ENCODE measurements at places on chromosomes 11 and 22.
A peak's percentile ranks its signal among the peaks of the same experiment; 100 is the strongest.

GRCh38 chr11:3886985-3887384 is 31.5 kb downstream of the STIM1 start:
- no peak for DNase-seq

DNA sequence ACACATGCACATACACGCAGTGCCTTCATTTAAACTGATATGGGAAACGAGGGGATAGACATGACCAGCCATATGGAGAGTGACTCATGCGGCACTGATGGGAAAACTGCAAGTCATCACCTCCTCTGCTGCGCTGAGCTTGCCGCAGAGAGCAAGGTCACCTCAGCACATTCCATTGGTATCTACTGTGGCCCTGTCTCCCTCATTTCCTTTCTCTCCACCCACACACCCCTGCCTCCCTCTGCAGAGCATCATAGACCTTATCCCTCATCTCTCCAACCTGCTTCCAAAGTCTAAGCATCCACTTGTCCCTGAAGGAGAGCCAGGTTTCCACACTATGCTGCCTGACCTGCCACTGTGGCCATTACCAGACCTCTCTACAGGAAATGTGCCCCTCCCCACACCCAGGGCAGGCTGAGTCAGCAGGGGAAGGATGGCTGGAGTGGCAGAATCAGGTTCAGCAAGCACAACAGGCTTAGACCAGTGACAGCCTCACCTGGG is 116.9 kb upstream of the SNX19 start:
- no peak for DNase-seq

GRCh38 chr11:122068141-122068540 is 47.9 kb downstream of the BLID start:
- peak; percentile 22 for DNase-seq

- no peak for DNase-seq
Observed at GRCh38 chr11:35856259-35856658, 87.6 kb upstream of the LDLRAD3 start.

DNA sequence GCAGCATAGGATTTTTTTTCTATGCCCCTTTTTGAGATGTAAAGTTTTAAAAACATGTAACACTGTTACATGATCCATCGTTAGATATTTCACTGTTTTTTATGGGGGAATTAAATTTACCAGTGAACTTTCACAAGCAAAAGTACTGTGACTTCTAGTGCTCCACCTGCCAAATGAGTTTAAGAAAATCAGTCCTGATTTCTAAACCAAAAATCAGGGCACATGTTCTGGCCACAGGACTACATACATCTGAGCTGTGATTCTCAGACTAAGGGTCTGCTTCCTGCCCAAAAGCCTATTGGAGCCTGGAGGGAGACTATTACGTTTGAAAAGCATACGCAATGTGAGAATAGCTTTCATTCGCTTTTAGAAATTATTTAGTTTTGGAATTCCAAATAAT is 22.5 kb downstream of the TMPRSS13 start:
- DNase-seq = no peak

GRCh38 chr11:18986744-18987143 is 47.5 kb upstream of the MRGPRX1 start:
- DNase-seq = no peak

GRCh38 chr11:72480347-72480746 is 46.0 kb upstream of the CLPB start:
- DNase-seq = no peak

DNA sequence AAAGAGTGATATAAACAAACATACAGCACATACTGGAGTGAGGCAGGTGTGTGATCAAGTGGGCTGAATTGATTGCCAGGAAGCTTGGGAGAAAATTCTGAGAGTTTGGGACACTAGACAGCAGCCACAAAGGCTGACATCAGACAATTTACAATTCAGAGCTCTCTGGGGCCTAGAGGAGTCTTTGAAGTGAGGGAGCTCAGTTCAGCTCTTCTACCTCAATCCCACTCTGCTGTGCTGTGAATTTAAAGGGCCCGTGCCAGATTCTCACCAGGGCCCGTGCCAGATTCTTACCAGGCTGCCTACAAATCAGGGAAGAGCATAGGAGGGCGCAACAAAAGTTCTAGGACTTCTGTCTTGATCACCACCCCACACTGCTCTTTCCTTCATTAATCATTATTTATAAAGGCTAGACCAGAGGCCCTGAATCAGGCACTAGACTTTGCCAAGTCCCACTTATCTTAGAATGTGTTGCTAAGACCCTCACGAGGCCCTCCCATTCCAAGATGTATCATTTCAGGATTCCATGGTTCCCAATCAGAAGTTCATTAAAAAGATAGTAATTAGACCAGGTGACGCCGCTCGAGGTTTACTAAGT is 112.4 kb downstream of the KIRREL3 start:
- no peak for DNase-seq

GRCh38 chr11:88013508-88014065 is 161.7 kb downstream of the RAB38 start:
- DNase-seq = no peak

DNA sequence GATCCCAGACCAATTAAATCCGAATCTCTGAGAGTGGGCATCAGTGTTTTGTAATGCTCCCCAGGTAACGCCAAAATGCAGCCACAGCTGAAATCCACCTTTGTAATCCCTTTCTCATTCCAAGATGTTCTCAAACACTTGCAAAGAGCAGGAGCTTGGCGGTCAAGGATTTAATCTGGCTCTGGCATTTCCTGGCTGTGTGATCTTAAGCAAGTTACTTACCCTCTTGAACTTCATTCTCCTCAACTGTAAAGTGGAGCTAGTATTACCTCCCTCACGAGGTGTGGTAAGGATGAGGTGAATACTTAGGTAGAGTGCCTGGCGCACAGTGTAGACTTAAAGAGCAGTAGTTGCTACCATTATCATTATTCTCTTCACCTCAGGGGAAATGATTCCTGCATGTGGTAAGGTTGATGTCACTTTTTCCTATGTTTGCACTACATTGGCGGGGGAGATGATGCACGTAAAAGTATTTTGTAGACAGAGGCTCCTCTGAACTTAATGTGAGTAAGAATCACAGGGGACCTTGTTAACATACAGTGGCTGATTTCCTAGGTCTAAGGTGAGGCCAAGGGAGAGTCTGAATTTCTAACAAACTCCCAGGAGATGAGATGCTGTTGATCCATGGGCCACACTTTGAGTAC is 210.4 kb upstream of the PITPNB start:
- no peak for DNase-seq

DNA sequence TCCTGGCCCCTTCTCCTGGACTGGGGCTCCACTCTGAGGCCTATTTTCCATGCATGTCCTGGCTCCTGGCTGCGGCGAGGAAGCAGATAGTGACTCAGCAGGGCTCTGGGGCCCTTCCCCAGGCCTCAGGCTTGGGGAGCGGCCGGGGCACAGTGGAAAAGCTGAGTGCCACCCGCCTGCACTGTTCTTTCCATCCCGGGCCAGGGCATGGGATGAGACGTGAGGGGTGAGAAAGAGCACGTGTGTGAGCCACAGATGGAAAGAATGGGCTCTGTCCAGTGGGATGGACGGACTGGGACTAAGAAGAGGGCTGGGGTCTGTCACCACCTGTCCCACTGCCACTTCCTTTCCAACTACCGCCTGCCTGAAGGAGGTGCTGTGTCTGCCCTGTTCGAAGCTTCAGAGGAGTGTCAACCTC is 12.8 kb downstream of the SLC37A2 start:
- no peak for DNase-seq

- no peak for DNase-seq
Observed at GRCh38 chr11:31236143-31236542, 133.4 kb downstream of the DCDC1 start.

- DNase-seq = peak; percentile 44
Observed at GRCh38 chr11:131904756-131905155, 534.3 kb downstream of the NTM start.

GRCh38 chr22:34017205-34017604 is 96.9 kb upstream of the LARGE1 start:
- peak; percentile 6 for DNase-seq

GRCh38 chr11:95559899-95560298 is 229.7 kb downstream of the FAM76B start:
- no peak for DNase-seq

GRCh38 chr22:19179497-19180048 is 1.0 kb upstream of the SLC25A1 start:
- peak; percentile 86 for DNase-seq

- no peak for DNase-seq
Observed at GRCh38 chr22:46504584-46504983, 32.8 kb downstream of the CELSR1 start.

GRCh38 chr11:62770778-62771143 is 435 bp upstream of the TAF6L start:
- DNase-seq = no peak

GRCh38 chr11:69193629-69194028 is 37.9 kb downstream of the SMIM38 start:
- no peak for DNase-seq

DNA sequence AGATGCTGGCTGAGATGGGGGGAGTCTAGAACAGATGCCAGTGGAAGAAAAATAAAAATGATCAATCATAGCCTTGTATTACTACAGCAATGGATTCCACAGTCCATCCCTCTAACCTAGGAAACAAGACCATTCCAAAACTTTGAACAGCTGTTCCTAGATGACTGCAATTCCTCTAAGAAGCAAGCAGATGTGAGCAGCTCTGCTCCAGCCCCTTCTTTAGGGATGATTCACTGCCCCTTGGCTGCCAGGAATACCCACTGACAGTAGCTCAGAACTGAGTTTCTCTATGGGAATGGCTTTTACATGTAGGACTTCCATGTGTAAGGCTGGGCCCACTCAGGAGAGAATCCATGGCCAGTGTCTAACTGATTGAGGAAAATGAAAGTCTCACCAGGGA is 943.9 kb downstream of the OPCML start:
- no peak for DNase-seq

- DNase-seq = no peak
Observed at GRCh38 chr22:18071968-18072310, 5.9 kb upstream of the PEX26 start.

GRCh38 chr11:127738771-127739286 is 738.3 kb upstream of the KIRREL3 start:
- peak; percentile 19 for DNase-seq

DNA sequence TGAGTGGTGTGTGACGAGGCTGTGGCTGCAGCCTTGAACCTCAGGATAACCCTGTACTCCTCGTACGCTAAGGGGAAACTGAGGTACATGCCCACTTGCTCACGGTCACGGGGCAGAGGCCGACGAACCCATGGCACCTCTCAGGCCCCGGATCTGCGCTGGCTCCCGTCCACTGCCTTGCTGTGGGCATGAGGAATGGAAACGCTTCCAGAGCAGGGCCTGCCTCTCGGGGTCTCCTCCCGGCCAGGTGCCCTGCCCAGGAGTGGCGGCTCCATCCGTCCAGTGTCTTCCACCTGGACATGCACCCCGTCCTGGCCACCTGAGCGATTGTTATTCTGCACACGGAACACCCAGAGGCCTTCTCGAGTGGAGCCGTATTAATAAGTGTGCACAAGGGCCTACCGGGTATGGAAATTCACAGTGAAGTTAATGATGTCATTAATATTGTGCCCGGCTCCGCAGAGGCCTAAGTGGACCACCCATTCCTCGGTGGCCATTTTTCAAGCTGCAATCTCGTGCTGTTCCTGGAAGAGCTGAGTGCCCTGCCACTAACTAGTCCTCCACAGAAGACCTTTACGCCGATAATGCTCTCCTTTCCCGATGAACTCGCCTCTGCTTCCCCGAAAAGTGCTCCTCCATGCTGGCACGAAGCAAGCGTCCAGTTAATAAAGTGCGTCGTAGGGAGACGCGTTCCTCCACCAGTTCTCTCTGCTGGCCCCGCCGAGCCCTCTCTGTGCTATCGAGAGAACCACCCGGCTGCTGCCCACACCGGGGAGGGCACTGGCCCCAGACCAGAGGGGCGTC is 927.9 kb downstream of the BRD1 start:
- no peak for DNase-seq

- no peak for DNase-seq
Observed at GRCh38 chr11:117204283-117205080, 5.3 kb downstream of the TAGLN start.

GRCh38 chr22:40709752-40710413 is 30.6 kb downstream of the MCHR1 start:
- DNase-seq = peak; percentile 20

GRCh38 chr22:27298332-27298731 is 503.2 kb downstream of the MN1 start:
- no peak for DNase-seq

GRCh38 chr11:103476874-103477273 is 367.6 kb downstream of the DYNC2H1 start:
- DNase-seq = no peak

DNA sequence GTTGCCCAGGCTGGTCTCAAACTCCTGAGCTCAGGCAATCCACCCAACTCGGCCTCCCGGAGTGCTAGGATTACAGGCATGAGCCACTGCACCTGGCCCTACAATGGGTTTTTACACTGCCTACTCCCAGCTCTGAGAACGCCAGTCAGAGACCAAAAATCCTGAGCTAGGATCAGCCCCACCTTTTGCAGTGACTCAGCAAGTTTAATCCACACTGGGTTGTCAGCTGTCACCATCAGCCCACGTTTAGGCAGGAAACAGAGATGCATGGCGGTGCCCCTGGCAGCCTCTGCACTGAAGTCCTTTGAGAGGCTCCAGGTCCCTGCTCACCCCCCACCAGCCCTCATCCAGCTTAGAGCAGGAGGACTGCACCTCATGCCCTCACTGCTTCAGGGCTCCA is 117.6 kb downstream of the ARHGAP8 start:
- no peak for DNase-seq

GRCh38 chr22:30044369-30044768 is 35.9 kb upstream of the HORMAD2 start:
- no peak for DNase-seq

DNA sequence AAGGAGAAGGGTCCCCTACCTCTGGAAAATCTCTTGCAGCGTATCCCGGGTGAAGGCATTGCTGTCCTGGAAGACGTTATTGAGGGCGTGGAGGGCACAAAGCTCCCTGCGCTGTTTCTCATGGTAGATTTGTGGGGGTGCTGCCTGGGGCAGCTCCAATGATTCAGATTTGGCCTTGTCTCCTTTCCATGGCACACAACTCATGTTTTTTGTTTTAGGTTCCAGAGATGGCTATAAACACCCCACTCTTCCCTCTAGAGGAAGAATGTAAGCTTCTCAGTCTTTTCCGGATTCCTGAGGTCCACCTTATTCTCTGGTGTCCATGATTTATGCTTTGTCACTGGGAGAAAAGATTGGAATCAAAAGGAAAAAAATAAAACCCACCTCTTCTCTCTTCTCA is 959 bp downstream of the JOSD1 start:
- peak; percentile 44 for DNase-seq

Measured in retina (tissue), 1 donor.